Activated T-cell treated with anti-CD3 and anti-CD28 coated beads, Interleukin-2, amount 50 U/mL, for 24 hours (primary cell): ENCODE measurements at places on chromosomes 6 and 20.

DNA sequence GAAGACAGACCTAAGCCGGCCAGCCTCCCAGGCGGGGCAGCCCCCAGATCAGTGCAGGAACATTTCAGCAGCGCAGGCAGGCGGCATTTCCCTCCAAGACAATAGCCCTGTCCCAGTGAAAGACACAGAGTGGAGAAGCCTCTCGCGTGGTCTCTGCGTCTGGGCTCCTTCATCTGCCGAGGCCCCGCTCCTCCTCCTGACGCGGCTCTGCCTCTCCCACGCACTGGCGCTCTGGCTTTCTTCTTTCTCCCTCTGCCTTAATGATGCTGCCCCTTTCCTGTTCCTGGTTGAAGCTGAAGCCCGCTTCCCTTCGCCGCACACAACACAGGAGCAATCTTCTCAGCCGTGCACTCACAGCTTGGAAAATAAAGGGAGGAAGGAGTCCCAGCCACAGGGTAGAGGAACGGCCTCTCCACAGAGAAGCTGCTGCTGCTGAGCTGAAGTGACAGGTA lies 347.5 kb downstream of the CDH4 start:
- DNase-seq: no peak

GRCh38 chr6:109447878-109448555 lies 7.5 kb downstream of the SMPD2 start:
- no peak for DNase-seq

- DNase-seq: no peak
These were observed 52.8 kb downstream of the MYB start for GRCh38 chr6:135233686-135234491.

DNA sequence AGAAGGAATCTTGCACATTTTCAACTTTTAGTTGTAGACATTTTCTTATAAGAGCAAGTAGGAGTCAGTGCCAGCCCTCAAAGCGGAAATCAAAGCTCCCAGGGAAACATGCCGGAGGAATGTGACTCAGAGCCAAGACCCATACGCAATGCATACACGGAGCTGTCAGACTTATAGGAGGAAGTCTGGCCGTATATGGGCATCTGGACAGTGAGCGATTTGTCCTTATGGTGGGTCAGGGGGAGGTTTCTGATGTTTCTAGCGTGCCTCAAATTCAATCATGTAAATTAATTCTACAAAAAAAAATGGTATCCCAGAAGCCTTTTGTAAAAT lies 3.6 kb upstream of the CCN2 start:
- DNase-seq: no peak

DNA sequence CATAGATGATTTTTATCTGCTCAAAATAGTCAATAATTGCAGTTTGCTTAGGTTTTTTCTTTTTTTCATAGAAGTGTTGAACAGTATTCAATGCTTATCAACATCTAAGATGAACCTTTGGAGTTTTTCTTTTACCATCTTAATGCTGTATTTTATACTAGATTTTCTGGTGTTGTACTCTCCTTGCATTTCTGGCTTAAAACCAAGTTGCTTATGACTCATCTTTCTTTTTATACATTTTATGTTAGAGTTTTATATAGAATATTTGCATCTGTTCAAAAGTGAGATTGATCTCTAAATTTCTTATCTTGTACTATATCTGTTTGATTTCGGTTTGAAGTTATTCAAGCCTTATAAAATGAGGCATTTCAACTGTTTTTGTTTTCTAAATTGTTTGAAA lies 232.5 kb downstream of the RFPL4B start:
- DNase-seq: no peak

GRCh38 chr6:43005844-43006243 lies 7.9 kb downstream of the MEA1 start:
- no peak for DNase-seq

GRCh38 chr6:101711518-101711917 lies 318.0 kb downstream of the GRIK2 start:
- no peak for DNase-seq

DNA sequence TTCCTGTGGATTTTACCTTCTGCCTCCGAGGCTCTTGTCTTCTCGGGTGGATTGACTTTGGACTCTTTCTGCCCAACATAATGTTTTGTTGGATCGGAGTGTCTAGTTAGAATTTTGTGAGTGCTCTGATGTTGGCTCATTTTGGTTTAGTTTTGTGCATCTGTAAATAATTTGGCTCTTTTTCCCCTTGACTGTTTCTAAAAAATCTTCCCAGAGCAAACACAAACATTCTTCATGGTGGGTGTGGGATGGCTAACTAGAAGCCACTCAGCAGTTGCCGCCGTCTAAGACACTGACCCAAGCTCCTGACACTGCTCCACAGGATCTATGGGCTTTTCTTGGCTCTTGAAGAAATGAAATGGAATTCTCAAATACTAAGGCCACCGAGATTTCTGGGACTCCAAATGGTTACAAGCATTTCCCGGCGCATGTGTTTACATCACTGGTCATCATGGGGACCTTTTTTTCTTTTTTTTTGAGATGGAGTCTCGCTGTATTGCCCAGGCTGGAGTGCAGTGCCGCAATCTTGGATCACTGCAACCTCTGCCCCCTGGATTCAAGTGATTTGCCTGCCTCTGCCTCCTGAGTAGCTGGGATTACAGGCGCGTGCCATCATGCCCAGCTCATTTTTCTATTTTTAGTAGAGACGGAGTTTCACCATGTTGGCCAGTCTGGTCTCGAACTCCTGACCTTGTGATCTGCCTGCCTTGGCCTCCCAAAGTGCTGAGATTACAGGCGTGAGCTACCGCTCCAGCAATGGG lies 92.0 kb upstream of the FRMD1 start:
- DNase-seq: no peak

- no peak for DNase-seq
These were observed 5.1 kb downstream of the C6orf132 start for GRCh38 chr6:42137194-42137753.

- DNase-seq: no peak
These were observed 3.7 kb downstream of the JPH2 start for GRCh38 chr20:44183282-44183681.

DNA sequence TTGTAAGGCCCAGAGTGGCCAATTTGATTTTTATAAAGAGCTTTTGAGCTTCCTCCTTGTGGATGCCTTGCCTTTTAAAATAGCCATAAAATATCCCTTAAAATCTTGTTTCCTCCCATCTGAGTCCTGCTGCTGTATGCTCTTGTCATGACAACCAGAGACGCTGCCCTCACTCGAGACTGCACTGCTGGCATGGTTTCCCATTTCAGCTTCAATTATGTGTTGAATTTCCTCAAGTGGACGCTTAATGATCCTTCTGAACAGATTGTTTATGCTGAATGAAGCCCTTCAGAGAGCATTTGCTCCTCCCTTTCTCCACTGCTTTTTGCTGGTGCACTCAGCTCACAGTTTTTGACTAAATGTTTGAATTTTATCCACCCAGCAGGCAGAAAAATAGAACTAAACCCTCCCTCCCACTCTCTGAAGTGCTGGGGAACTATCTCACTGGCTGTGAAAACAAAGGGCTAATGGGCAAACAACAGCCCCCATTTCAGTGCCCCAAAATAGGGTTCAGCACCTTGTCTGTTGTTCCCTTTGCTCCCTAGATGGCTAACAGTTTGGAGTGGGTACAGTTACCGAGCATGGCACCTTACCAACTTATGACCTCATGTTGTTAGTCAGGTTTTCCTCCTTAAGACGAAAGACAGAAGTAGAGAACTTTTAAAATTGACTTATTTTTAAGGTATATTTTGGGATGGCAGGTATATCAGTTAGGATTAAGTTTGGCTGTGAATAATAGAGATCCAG lies 45.5 kb upstream of the RNF8 start:
- DNase-seq: no peak

DNA sequence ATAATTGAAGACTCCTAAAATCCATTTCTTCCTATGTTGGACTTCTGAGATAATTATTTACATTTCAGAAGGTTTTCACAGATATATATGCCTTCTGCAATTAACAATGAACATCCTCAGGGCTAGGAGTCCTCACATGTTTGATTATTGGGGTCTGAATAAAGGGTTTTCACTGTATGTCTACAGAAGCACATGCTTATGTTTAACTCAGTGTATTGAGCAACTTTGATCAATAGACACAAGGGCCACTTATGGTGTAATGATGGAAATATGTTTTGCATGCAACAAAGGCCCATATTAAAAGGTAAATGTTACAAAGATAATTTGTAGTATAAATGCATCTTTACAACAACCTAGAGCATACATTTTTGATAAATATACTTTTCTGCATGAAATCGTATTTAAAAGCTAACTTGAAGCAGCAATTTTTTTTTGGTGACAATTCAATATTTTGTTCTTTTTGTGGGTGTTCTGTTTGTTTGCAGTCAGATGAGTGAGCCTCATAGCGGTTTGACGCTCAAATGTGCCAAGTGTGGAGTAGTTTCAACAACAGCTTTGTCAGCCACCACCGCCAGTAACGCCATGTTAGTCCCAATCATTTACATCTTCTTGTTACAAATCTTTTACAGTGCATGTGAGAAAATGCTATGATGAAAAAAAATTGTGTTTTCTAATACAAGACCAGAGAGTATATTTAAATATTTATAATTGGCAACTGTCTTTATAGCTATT lies 458.2 kb downstream of the LMBRD1 start:
- no peak for DNase-seq

- no peak for DNase-seq
These were observed 1.4 kb downstream of the GRIK2 start for GRCh38 chr6:101394936-101395335.

DNA sequence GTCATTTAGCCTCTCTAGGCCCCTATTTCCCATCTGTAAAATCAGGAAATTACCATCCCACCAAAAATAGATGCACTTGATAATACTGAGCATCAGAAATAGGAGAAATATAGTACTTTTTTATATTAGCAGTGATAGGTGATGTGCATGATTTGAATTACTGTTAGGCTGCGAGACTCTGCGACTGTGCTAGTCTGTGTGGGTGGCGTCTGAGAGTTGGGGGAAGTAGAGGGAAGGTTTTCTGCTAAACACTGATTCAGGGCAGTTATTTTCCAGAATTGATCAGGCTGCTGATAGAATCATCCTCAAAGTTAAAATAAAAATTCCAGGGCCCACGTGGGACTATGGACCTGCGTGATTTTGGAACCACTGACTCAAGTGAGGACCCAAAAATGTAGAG lies 60.4 kb upstream of the ARMH2 start:
- no peak for DNase-seq

- no peak for DNase-seq
These were observed 170.9 kb downstream of the HIVEP2 start for GRCh38 chr6:142773859-142774648.

- DNase-seq: peak; percentile 58
These were observed 131.6 kb upstream of the ESR1 start for GRCh38 chr6:151675746-151676459.

GRCh38 chr20:1177680-1178079 lies 7.1 kb downstream of the TMEM74B start:
- DNase-seq: no peak

DNA sequence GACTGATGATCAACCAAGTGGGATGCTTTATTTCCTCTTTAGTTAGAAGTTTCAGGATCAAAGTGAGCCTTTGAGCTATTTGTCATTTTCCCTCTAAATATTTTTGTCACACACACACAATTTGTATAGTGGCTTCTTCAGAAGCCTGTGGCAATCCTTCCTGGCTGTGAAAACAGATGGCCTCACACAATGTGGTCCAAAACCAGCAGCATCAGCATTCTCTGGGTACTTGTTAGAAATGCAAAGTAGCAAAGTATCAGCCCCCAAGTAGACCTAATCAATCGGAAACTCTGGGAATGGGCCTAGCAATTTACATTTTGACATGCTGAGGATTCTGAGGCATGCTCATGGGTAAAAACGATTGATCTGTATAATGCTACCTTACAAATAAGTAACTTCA lies 115.9 kb downstream of the PAX1 start:
- no peak for DNase-seq

- DNase-seq: no peak
These were observed 420.6 kb downstream of the COL12A1 start for GRCh38 chr6:74785236-74785635.

- no peak for DNase-seq
These were observed 159.5 kb upstream of the PTPN1 start for GRCh38 chr20:50350510-50351249.

GRCh38 chr6:106316375-106316766 lies 9.2 kb downstream of the ATG5 start:
- DNase-seq: no peak

DNA sequence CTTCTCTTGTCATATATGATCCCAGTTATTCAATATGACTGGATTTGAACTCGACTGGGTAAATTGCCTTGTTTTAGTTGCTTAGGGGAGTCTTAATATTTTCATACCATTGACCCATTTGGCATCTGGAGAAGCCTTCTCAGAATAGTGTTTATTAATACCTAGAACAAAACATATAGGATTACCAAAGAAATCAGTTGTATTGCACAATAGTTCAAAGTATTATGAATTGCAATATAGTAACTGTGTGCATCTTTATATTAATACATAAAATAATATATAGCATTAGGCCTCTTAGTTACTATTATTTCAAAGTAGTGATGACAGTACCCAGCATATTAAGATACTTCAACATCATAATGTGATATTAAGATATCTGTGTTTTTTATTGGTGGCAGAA lies 177.8 kb downstream of the PLCB4 start:
- no peak for DNase-seq

DNA sequence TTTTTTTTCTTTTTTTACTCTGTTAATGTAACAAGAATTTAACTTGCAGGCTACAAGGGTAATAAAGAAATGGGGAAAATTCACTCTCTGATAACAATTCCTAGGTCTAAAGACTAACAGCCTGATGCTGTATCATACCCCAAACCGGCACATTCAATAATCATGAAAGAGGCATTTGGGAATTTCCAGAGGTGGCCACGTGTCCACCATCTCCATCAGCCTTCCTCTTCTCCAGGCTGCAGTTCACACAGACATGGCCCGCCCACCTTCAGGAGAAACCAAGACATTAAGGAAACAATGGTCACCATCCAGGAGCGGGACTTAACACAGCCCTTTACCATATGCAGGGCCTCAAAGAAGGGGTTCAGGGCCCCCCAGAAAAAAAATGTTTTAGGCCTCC lies 44.8 kb downstream of the PDE10A start:
- no peak for DNase-seq

DNA sequence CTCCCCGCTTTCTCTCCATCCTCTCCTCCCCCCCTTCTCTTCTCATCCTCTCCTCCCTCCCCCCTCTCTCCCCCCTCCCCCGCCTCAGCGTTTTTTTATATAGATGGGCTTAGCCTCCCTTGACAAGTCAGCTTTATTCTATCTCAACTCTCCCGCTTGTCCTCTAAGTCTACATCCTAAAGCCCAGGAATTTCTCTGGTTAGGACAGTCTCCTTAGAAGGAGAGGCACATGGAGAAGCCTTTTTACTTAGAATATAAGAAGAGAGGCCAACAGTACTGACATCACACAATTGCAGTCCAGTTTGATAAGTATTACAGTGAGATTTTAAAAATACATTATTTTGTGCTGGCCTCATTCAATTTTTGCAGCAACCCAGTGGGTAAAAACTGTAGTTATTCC lies 83.5 kb downstream of the LYRM2 start:
- DNase-seq: no peak
